ENCODE measurements at places on chromosomes 6 and 20.

- no peak for DNase-seq
Observed at GRCh38 chr20:32969356-32970114, 34.7 kb downstream of the SUN5 start.

- no peak for DNase-seq
Observed at GRCh38 chr6:8579372-8579771, 144.0 kb upstream of the SLC35B3 start.

DNA sequence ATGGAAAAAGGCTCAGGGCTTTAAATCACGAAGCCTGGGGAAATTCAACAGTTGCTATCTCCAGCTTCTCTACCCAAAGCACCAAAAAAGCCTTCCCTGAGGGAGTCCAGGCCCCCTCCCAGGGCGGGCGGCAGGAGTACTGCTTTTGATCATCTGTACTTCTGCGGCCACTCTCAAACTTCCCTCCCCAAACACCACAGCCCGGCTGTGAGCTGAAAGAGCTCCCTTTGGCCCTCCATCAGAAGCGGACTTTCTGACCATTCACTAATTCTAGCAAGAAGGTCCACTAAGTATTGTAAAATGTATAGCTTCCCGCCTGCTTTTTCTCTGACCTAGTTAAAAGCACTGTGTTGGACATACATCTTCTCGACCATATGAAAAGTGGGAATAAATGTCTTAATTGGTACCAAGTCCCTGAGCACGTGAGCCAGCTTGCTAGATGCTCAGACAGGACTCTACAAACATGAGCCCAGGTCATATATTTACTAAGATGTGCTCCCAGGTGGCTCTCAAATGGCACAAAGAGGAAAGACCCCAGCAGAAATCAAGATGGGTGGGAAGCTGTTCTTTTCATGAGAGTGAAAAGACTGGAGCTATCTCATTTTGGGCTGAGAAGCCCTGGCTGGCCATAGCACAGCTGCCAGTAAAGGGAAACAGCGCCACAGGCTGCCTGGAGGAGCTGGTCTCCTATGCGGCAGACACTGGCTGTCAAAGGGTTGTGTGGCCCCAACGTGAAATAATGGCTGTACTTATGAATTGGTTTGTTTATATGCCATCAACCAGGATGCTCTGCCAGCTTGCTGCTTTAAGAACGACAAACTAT, 58.6 kb downstream of the GFOD1 start:
- no peak for DNase-seq

DNA sequence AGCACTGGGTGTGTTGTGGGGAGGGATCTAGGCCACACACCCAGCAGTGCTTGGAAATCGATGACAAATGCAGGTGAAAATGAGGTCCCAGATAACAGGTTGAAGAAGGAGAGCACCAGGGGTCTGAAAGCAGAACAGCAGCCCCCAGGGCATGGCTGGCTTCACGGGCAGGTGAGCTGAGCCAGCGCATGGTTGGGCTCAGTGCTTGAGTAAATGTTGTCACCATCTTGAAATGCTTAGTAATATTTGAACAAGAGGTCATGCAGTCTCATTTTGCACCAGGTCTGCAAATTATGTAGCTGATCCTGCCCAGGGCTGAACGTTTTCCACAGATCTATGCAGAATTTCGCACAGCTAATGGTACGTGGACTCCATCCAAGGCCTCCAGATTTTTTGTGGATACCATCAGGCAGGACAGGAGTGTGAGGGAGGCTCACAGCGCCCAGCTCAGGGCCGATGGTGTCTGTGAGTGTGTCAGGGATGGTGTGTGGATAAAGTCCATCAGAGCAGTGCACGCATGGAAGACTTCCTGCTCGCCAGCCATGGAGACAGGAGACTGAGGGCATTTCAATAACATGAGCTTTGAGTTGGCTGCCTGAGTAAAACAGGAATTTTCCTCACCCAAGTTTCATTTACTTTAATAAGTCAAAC, 53.1 kb upstream of the SNX9 start:
- no peak for DNase-seq
